Effector memory CD8-positive, alpha-beta T cell (primary cell): ENCODE measurements at places on chromosomes 2 and 18.

- DNase-seq: no peak
These were observed 845 bp upstream of the MYCN start for GRCh38 chr2:15939556-15939853.

- no peak for DNase-seq
These were observed 584 bp downstream of the BOLA3 start for GRCh38 chr2:74146929-74147726.

GRCh38 chr2:42001711-42002201 is 46.1 kb upstream of the PKDCC start:
- no peak for DNase-seq

- DNase-seq: no peak
These were observed 352.6 kb upstream of the MYT1L start for GRCh38 chr2:2683606-2684224.

DNA sequence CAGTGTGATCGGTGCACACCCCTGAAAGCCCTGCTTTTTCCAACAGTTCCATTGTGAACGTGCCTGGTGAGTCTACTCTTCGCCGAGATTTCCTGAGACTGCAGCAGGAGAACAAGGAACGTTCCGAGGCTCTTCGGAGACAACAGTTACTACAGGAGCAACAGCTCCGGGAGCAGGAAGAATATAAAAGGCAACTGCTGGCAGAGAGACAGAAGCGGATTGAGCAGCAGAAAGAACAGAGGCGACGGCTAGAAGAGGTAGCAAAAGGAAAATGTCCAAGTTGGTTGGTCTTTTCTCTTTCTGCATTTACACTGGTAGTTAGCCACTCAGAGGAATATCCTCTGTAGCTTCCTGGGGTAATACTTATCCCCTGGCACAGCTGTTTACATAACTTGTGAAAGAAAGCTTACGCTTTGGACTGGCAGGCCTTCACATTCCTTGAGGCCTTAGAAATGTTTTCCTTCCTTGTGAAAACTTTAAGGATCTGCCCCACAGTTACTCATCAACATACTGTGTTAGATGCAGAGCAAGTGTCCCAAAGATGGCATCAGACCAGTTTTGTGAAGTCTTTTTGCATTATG is 146.6 kb downstream of the MAP4K4 start:
- DNase-seq: no peak

DNA sequence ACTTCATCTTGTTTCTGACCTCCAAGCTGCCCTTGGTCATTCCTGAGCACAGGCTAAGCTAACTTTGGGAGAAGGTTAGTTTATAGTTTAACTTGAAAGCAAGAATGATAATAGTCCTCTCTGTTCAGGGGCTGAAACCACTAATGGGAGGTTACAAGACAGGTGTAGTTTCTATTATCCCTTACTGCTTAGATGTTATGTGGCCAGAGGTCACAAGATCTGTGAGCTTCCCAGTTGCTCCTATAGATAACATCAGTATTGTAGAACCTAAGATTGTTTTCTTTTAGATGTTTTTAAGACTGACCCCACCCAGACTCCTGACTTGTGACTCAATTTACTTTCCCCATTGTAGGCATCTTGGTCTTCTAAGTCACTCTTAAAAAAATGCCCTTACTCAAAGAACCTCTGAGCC is 94.8 kb upstream of the LPIN2 start:
- DNase-seq: no peak

GRCh38 chr2:216648105-216648504 is 14.9 kb downstream of the IGFBP2 start:
- DNase-seq: no peak

GRCh38 chr2:150620855-150621254 is 133.4 kb upstream of the RND3 start:
- no peak for DNase-seq
